ENCODE measurements at places on chromosomes 13 and 19. TPM values are rescaled to one million over a fixed set of nuclear protein-coding genes. Genes with fewer than 3 reads are reported as not detected.

- DNase-seq: no peak
Measured at GRCh38 chr13:93922063-93922855, 557.2 kb downstream of the DCT start.

Gene TNFRSF19
- total RNA-seq: 10.2 TPM

DNA sequence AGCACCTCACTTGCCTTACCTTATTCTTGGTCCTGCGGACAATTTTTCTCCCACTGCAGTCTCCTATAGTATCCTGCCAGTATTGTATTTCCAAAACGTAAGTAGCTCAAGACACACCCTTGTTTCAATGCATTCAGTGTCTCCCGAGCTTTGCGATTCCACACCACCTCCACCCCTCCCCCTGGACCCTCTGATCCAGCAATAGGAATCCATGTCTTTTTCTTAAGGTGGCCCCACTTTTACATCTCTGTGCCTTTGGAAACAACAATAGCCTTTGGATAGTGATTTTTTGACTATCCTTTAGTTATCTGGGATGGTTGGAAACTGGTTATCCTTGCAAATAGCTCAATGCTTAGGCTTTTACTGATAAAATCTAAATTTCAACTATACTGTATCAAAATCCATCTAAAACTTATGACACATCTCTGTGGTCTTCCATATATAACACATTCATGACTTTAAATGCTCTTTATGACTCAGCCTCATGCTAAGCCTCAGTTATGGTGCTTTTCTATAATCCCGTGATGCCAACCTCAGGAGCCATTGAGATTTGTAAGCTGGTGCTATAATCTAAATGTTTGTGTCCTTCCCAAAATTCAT, 27.1 kb downstream of the FAM216B start:
- no peak for DNase-seq

Gene ADAMTSL5
- under 0.01 TPM for total RNA-seq

GRCh38 chr19:16899566-16900075, 10.8 kb downstream of the F2RL3 start:
- DNase-seq: no peak

- no peak for DNase-seq
Measured at GRCh38 chr13:73449252-73449651, 390.4 kb downstream of the KLF5 start.

- DNase-seq: no peak
Measured at GRCh38 chr13:110228936-110229904, 77.7 kb downstream of the COL4A1 start.

- DNase-seq: no peak
Measured at GRCh38 chr13:40590112-40590862, 76.2 kb downstream of the FOXO1 start.

GRCh38 chr19:39463403-39463802, 17.2 kb upstream of the TIMM50 start:
- DNase-seq: no peak

GRCh38 chr13:46006688-46007452, 45.7 kb downstream of the ZC3H13 start:
- no peak for DNase-seq

GRCh38 chr13:111537843-111538499, 217.5 kb downstream of the TEX29 start:
- no peak for DNase-seq

Gene ZFR2
- total RNA-seq: 4.1 TPM

GRCh38 chr19:1744822-1745563, 8.3 kb upstream of the ONECUT3 start:
- no peak for DNase-seq

Gene ERICH6B
- not detected for total RNA-seq

DNA sequence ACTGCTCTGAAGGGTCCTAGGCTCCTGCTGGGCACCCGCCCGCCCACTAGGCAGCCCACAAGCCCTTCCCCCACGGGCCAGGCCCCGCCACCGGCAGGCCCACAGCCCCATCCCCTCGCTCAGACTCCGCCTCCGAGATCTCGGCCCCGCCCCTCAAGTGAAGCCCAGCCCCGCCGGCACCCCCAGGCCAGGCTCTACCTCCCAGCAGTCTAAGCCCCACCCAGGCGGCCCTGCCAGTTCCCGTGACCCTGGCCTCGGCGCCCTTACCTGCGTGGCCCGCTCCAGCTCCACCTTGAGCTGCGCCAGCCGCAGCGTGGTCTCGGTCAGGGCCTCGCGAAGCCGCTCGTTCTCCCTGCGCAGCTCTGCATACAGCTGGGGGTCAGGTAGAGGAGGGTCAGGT, 16.3 kb downstream of the EPS8L1 start:
- DNase-seq: peak; percentile 35

GRCh38 chr13:99693852-99694611, 192.8 kb downstream of the TM9SF2 start:
- DNase-seq: no peak

- DNase-seq: no peak
Measured at GRCh38 chr19:36771261-36772231, 1.1 kb downstream of the ZNF850 start.

Gene KLK2
- total RNA-seq: not detected

Gene ZNF625
- total RNA-seq: 29.3 TPM

Gene FFAR2
- total RNA-seq: under 0.01 TPM

- no peak for DNase-seq
Measured at GRCh38 chr19:39671739-39672363, 16.1 kb downstream of the LGALS16 start.

Gene ZNF470
- total RNA-seq: 15.1 TPM

DNA sequence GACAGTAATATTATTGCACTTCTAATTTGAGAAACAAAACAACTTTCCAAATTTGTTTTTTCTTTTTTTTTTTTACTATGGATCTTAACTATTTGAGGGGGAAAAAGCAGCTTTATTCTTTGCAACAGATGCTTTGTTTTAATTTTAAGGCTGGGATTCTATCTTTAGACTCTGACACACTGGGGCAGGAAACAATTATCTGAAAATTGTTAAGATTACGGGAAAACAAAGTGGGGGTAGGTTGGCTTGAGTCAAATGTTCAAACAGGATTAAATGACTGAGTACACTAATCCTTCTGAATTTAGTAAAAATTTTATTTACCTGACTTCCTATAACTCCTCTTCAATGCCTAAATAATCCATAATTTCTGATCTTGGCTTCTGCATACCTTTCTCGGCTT, 543.2 kb downstream of the SLITRK6 start:
- DNase-seq: no peak

DNA sequence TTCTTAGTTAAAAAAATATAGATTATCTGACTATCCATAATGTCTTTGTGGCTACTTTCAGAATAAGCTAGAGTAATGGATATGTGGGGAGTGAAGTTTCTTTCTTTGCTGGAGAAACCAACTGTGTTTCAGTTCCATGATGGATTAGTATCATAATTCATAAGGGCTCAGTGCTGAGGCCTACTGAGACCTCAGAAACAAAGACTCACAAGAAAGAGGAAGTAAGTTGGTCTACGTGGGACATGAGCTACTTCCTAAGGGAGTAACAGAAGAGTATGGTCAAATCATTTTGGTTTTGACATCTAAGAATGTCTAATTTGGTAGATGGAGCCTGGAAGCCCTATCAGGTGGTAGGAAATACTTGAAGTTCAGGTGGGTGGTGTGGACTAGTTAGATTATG, 99.0 kb upstream of the HTR2A start:
- DNase-seq: no peak

Gene GAS6
- total RNA-seq: 20.4 TPM

GRCh38 chr13:30744681-30745077, 9.3 kb downstream of the ALOX5AP start:
- DNase-seq: no peak

DNA sequence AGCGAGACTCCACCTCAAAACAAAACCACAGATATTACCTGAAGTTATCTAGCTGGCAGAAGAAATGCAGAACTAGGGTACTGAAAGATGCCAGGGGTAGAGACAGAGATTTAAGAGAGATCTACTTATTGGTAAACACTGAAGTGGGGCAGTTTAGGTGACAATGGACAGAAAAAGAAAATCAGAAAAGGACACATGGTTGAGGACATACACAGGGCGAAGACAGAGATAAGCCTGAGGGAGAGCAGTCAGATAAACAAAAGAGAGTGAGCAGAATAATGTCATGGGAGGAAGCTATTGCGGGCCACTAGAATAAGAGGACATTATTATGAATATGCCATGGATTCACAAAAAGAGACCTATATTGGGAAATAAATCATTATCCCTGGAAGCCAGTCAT, 3.3 kb downstream of the NEK5 start:
- no peak for DNase-seq

DNA sequence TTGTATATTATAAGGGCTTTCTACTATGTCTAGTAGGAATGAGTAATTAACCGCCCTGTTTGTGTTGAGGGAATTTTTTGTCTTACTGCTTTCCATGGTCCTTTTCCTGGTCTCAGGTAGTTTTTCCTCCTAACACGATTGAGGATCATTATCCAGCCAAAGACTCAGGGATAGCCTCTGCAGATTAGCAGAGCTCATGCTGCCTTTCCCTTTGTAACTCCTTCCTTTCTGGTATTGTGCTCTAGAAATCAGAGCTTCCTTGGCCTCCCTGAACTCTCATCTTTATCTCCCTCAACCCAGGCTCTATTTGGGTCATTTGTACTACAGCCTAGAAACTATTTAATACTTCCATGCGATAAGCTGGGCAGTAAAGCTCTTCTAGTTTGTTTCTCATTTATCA, 142.1 kb downstream of the PDS5B start:
- DNase-seq: no peak
